ENCODE measurements at places on chromosomes 11 and 22.

GRCh38 chr22:35459423-35459894 lies 59.5 kb downstream of the MCM5 start:
- no peak for DNase-seq

- DNase-seq: peak; percentile 30
These were observed 36.9 kb upstream of the SLC36A4 start for GRCh38 chr11:93234602-93235207.

DNA sequence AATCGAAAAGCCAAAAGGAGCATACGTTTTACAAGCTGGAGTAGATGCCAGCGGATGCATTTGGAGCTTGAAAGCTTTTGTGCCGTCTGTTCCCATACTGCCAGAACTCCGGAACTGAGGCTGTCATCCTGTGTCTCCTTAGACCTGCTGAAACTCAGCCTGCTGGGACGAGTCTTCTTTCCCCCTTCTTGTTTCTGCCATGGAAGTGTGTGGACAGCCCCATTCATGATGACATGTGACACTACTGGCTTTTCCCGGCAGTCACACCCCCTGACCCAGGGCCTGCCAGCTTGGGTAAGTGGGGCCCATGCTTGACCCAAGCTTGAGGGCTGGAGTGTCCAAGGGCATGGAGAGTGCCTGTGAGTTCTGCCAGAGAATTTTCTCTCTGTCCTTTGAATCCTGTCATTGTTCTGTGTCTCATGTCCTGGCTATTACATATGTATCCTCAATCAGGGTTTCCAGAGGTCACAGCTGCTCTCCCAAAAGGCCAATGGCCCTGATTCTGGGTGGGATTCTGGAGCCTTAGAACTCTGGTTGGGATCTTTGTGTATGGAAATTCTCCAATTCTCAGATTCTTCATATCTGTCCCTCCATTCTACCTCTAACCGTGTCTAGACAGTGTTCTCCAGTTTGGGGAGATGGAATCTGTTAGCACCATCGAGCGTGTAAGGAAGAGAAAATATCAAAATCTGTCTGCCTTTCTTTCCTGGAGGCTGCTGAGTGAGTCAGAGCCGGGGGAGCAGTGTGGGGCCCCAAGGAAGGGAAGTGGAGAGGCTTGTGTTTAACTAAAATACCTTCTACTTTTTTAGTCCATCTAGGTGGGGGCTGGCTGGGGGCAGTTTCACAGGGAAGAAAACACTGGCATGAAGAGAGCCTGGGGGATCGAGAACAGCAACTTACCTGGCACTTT lies 73.2 kb downstream of the KIAA1671 start:
- DNase-seq: no peak

DNA sequence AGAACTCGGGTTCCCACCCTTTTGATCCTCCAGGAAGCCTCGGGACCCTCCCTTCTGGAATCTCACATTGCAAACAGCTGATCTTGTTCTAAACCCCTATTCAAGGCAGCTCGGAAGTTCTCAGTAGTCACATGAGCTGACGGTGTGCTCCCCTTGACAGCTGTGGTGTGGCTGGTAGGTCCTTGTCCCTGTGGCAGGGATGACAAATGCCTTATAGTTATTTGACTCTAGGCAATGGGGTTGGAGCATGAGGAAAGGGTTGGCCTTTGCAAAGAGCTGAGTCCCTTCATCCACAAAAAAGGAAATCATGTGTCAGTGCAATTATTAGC lies 23.6 kb downstream of the EIF4G2 start:
- no peak for DNase-seq

GRCh38 chr11:33721426-33721825 lies 14.8 kb downstream of the CD59 start:
- DNase-seq: peak; percentile 67

GRCh38 chr11:2662430-2663299 lies 37.1 kb downstream of the KCNQ1OT1 start:
- DNase-seq: no peak

- no peak for DNase-seq
These were observed 7.1 kb downstream of the SLC7A4 start for GRCh38 chr22:21025266-21025665.

GRCh38 chr11:28808771-28809170 lies 700.6 kb downstream of the METTL15 start:
- DNase-seq: no peak

DNA sequence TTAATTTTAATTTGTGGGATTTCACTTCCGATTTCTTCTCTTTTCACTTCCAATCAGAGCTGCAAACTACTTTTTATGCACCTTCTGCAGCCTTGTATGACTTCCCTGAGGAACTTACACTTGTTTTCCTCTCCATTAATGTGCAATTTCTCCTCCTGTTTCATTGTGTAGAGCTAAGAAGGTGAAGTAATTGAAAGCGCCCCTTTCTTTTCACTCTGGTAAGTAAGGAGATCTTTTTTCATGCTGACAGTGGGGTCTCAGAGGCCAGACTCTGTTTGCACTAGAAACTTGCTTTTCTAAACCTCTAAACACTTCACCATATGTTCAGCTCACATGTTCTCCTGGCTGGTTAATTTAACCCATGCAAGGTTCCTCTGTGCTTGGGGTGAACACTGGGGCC lies 117.0 kb downstream of the FANCF start:
- peak; percentile 89 for DNase-seq

GRCh38 chr22:22094514-22094913 lies 111.9 kb upstream of the TOP3B start:
- DNase-seq: no peak

DNA sequence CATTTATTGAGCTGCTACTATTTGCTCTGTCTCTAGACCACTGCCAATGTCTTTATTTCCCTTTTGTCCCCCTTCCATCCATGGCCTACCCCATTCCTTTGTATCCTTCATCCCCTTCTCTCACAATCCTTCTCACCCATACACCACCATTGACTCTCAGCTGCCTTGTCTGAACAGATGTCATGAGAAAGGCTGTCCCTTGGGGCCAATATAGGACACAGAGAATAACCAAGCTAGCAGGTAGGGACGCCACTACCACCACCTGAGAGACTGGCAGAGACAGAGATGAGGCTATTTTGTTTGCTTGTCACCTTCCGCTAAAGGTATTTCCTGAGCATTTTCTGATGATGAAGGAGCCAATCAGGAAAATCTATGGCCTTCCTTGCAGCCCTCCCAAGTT lies 138.9 kb downstream of the CD44 start:
- peak; percentile 41 for DNase-seq

DNA sequence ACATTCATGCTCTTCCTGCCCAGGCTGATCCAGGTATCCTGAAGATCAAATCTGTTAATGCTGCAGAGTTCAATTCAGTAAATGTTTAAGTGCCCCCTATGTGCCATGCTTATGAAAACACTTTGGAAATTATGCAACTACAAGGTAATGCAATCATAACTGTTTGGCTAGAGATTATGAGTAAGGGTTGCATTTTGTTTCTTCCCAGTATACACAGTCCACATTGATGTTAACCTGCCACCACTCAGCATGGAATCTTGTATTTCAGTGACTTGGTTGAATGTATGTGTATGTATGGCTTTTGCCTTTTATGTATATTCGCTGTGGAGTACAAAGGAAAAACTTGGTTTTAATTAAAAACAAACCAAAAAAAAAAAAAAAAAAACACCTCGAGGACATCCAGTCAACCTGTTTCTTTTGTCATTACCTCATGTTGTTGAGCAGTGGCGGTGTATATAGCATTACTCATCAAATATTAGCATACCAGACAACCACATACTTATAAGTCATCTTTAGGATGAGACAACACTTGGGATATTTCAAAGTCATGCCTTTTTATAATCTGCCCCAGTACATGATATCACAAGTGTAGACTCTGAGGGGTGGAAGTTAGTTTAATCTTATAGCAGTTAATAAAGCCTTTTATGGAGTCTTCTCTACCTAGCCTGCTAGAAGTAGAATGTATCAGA lies 86.1 kb upstream of the HORMAD2 start:
- no peak for DNase-seq

DNA sequence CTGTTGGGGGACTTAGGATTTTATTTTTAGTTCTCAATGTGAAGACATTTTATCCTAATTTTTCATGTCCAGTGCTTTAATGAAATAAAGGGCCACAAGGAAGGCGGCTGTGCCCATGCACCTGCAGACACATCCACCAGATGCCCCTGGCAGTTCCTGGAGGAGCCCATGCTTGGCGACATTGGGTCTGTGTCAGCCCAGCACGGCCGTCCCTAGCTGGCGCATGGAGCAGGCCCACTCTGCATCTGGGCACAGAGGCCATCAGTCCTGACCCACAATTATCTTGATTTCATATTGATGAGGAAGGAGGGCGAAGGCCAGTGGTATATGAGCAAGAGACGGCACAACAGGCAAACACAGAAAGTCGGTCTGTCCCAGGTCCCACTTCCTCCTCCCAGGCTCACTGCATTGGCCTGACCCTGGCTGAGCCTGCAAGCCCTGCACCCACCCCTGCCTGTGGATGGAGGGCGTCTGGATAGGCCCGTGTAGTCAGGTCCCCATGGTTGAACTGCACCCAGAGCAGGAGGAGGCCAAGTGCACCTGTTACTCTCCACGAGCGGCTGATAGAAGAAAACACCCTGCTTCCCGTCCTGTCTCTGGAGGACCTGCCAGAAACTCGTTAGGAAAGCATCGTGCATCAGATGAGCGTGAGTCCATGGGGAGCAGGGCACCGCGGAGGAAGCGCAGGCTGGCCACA lies 296.9 kb downstream of the BRD1 start:
- DNase-seq: no peak

DNA sequence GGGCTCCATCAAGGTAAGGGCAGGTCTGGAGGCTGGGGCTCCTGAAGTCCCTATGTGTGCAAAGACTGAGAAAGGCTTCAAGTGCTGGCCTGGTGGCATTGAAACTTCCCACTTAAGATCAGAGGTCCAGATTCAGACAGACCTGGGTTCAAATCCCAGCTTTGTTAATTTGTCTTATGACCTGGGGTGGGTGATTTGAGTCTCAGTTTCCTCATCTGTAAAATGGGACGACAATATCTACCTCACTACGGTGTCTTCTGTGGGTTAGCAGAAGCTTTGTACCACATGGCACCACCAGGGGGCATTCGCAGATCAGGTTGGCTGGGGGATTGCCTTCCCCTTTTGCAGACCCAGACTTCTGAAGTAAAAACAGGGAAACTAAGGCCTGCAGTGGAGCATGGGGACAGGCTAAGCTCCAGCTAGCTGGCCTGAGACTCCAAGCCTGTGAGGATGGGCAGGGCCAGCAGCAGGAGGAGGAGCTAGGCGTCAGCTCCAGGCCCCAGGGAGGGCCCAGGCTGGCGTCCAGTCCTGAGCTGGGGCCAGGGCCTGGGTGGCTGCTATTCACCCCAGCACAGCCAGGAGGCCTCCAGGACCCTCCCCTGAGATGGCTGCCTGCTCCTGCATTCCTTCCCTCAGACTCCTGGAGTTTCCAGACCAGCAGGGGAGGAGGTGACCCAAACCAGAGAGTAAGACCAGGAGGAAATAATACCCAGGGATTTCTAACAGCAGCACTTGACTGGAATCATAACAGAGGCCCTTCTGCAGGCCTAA lies 1.5 kb downstream of the CASTOR1 start:
- peak; percentile 33 for DNase-seq

DNA sequence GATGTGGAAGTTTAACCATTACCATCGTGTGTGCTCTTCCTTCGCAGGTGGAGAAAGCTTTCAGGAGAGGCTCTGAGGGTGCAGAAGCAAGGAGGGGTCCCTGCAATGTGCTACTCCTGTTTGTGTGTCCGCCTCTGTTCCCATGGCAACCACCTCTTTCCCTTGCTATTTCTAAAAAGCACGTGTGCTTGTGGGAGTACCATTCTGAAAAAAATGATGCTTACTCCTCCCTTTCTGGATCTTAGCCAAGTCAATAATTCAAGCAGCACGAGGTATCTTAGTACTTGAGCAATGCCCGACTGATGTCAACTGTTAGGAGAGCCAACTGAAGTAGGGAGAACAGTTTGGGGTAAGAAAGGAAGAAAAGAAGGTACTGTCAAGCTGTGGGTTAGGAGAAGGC lies 628.7 kb downstream of the NTM start:
- no peak for DNase-seq

DNA sequence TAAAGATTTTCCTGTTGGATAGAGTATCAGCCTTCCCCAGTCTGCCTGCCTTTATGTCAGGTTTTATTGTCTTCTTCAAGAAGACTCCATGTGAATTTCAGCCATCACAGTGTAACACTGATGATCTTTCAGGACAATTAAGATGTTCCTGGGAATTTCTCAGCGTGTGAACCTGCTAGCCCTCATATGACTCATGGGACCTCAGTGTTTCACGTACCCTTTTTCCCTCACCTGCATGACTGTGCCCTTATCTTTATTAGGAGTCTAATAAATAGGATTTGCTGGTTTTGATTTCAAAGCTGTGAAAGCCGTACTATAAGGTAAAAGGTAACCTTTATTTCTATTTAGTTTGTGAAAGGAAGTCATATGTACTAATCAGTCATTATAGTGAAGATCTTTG lies 81.7 kb upstream of the MYO18B start:
- no peak for DNase-seq

DNA sequence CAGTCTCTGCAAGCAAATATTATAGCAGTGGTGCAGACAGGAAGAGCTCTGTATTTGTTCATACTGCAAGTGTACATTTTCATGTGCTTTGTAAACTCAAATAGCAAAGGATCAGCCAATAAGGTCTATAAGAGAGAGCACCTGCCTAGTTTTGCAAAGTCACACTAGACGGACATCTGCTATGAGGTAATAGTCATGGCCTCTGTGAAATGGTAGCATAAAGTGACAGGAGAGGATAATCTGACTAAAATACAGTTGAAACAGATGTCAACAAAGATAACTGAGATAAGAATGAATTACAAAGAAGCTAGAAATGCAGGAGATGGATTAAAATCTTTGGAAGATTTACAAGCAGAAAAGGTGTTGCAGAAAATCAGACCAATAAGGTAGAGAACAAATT lies 70.6 kb upstream of the SPON1 start:
- DNase-seq: no peak

DNA sequence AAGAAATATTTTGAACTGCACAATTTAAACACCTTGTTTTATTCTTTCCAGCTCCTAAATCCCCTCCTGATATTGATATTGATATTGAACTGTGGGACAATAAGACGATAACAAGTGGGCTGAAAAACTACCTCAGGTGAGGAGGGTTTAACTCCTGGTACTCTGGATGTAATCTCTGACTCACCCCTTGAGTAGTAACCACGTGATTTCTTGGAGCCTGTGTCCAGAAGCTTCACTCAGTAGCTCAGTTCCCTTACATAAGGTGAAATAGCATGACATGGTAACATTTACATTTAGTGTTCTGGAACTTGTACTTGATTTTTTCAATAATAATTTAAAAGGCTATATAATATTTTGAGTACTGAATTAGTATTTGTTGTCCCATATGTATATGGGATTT lies 168.0 kb downstream of the PGR start:
- DNase-seq: no peak

- DNase-seq: no peak
These were observed 150.3 kb downstream of the LRRC4C start for GRCh38 chr11:41309111-41309522.

- DNase-seq: no peak
These were observed 53.2 kb downstream of the GRIK4 start for GRCh38 chr11:120564573-120565311.

GRCh38 chr11:123478352-123478987 lies 48.4 kb downstream of the GRAMD1B start:
- DNase-seq: no peak

- no peak for DNase-seq
These were observed 10.6 kb downstream of the LRRC32 start for GRCh38 chr11:76659672-76660532.

GRCh38 chr22:29344137-29344536 lies 28.6 kb upstream of the RASL10A start:
- peak; percentile 49 for DNase-seq

- DNase-seq: peak; percentile 75
These were observed 87.3 kb downstream of the NAT10 start for GRCh38 chr11:34192481-34193401.
